ENCODE measurements at places on chromosomes 6 and 20. TPM values are rescaled to one million over a fixed set of nuclear protein-coding genes. Genes with fewer than 3 reads are reported as not detected.

DNA sequence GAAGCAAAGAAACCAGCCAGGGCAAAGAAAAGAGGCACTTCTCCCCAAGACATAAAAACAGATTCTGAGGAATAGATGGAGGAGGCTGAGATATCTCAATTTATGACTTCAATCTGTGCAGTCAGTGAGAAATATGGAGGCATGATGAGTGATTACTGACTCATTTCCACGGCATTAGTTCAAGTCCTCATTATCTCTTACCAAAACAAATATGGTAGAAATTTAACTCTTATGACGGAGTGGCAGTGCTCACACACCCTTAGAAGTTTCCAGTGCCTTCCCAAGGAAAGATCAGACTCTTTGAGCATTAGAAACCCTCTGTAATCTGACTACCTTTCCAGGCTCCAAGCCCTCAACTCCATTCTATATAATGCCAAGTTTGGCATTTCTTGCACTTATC, 364.1 kb downstream of the ARHGAP18 start:
- no peak for DNase-seq

- no peak for DNase-seq
These were observed 19.5 kb downstream of the KATNA1 start for GRCh38 chr6:149628875-149629510.

DNA sequence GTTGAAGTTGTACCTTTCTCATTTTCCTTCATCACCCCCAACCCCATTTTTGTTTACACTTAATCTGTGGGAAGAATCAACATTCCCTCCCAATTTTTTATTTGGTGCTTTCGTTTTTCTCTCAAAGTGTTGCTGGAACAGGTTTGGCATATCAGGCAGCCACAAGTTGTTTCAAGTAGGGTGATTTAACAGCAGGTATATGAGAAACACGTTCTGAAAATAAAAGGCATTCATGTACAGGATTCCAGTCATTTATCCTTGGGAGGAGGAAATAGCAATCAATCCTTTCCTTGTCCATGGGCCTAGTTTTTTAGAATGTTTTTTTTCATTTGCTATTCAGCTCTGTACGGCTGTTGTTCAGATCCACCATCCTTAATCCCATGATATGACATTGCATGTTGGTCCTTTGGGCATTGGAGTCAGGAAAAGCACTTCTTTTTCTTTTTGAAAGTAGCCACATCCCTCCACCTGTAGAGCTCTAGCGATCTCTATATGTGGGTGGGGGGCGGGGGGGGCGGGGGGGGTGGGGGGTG, 120.2 kb downstream of the JARID2 start:
- DNase-seq = no peak

DNA sequence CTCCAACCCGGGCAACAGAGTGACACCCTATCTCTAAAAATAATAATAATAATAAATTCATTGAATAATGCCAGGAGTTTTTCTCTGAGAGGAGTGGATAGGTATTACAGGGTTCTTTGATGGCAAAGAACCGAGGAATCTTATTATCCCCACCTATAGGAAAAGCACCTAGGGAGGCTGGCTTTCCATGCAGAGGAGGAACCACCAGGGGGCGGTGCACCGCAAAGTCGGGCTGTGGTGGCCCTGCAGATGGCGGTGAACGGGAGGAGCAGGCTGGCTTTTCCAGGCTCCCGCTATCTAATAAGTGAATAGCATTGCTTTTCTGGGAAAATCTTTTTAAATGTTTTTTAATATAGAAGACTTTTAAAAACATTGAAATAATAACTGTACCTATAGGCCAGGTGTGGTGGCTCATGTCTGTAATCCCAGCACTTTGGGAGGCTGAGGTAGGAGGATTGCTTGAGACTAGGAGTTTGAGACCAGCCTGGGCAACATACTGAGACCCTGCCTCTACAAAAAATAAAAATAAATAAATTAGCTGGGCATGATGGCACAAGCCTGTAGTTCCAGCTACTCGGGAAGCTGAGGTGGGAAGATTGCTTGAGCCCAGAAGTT, 864.2 kb downstream of the KIF16B start:
- DNase-seq = peak; percentile 26

GRCh38 chr20:22797103-22797502, 212.7 kb upstream of the FOXA2 start:
- DNase-seq = no peak

DNA sequence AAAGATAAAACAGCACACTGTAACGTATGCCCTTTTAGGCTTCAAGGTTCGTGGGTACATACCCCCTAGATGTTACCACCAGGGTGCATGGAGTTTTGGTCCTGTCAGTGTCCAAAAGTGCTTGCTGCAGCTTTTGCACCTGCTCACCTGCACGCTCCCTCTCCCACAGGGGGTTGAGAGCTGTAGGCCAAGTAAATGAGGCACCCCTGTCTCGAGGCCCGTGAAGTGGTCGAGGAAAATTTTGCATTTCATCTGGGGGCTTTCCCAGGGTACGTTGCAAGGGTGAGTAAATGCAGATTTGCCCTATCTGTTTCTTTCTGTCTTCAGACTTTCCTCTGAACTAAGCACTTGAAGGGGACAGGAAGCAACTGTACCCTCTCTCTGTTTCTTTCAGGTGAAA, 136.0 kb downstream of the THBS2 start:
- no peak for DNase-seq

- no peak for DNase-seq
These were observed 20.1 kb downstream of the CDKAL1 start for GRCh38 chr6:20554326-20554725.

DNA sequence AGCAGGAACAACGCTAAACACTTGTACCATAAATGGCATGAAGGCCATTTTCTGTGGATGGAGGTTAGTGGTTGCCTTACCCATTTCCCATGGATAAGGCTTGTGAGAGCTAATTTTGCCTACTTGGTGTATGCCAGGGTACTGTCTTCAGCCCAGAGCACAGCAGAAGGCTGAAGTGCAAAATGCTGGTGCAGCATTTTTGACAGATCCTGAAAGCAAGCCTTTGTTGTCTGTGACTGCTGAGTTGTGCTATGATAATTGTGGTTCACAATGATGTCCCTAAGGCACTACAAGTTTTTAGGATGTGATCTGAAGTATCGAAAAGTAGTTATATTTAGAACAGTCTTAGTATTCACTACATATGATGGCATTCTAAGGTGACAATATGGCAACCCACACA, 14.7 kb upstream of the HMGN3 start:
- DNase-seq = no peak

GRCh38 chr20:38063911-38064530, 30.5 kb downstream of the RPRD1B start:
- no peak for DNase-seq

- no peak for DNase-seq
These were observed 159.0 kb downstream of the PTPRK start for GRCh38 chr6:128361378-128361777.

DNA sequence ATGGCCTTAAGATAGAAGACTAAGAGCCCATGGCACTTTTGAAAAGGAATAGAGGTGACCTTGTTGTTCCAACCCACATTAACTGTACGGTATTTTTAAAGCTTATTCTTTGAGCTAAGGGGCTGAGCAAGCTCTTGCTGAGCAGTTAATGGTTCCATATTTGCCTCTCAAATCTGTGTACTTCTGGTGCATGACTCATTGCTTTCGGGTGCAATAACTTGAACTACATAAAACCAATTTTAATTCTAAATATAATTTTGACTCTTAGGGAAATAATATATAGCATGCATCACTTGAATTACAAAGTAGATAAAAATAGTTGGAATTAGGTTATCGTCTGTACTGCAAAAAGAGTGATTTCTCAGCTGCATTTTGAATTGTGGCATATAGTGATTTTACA, 348.1 kb upstream of the CITED2 start:
- no peak for DNase-seq

DNA sequence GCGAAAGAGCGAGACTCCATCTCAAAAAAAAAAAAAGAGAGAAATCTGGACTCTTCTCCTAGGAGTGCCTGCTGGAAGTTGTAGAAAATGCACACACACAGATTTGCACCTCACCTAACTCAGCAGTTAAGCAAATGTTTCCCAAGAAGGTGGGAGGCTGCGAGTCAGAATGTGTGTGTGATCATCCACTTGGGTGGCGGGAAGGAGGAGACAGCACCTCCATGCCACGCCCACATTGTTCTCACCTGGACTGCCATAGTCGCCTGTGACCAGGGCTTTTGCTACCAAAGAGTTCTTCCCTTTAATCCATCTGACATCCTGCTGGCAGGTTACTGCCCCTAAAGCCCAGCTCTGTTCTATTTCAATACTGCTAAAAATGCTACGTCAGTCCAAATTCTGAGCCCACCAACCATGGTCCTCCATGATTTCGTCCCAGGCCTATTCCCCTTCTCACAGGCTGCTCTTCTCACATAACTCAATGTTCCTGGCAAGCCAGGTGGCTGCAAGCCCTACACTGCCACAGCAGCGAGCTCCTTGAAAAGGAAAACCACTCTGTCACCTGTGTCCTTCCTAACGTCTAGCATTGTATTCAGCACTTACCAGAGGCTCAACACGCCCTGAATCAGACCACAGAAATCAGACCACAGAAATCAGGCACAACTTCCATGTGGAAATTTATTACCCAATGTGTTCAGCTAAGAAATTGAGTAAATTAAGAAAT, 77.5 kb downstream of the PSMG4 start:
- DNase-seq = no peak

- DNase-seq = no peak
These were observed 42.6 kb downstream of the PLCG1 start for GRCh38 chr20:41179961-41180360.

- DNase-seq = no peak
These were observed 5.2 kb downstream of the TNNC2 start for GRCh38 chr20:45821947-45822346.

- DNase-seq = no peak
These were observed 33.2 kb upstream of the SLC22A23 start for GRCh38 chr6:3489961-3490624.

DNA sequence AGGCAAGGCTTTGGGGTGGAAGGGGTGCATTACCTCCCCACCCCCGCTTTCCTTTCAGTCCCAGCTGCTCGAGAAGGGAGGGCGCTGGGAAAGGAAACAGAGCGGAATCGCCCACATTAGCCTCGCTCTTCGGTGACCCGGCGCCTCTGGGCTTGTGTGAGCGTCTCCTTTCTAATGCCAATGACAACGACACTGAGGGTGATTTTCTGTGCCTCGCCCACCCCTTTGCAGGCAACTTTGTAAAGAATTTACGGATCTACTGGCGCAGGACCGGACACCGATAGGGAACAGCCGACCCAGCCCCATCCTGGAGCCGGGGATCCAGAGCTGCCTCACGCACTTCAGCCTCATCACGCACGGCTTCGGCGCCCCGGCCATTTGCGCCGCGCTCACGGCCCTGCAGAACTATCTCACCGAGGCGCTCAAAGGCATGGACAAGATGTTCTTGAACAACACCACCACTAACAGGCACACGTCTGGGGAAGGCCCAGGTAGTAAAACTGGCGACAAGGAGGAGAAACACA, 24.3 kb downstream of the TFAP2B start:
- no peak for DNase-seq

- DNase-seq = no peak
These were observed 130.9 kb downstream of the TRMT11 start for GRCh38 chr6:126117251-126117650.

- DNase-seq = no peak
These were observed 29.3 kb downstream of the SCML4 start for GRCh38 chr6:107794771-107795170.

DNA sequence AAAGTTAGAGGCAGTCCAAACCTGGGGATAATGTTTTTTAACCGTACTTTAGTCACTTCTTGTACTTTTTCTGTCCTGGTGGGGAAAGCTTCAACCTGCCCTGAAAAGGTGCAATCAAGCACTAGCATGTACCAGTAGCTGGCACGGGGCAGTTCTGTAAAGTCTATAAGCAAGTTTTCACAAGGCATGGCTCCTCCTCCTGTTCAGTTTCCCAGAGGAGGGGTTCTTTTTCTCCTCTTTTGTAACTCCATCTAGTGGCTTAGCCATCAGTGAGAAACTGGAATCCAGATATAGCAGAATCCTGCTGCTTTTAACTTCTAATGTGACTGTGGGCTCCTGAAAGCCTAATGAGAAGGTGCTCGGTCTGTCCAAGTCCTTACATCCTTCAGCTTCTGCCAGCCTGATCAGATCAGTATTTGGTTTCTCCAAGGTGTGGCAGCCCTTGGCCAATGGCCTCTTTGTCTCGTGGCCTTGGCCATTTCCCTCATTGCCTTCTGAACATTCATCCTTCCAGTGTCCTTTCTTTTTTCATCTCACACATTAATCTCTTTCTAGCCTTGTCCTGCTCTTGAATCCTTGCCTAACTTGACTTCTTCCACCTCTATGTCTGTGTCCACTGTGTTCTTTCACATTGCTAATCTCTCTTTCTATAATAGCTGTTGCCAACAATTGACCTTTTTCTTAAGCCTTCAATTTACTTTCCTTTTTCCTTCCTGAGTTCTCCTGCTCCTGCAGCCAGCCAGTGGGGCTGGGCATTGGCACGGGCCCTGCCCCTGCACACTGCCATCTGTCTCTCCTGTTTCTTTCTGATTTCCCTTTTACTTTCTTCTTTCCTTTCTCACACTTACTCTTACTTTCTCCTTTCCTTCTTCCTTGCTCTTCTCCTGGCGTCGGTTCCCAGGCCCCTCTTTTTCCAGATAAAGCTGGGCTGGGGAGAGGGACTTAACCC, 222.0 kb upstream of the SYNCRIP start:
- no peak for DNase-seq

GRCh38 chr6:107784669-107785068, 39.4 kb downstream of the SCML4 start:
- no peak for DNase-seq

DNA sequence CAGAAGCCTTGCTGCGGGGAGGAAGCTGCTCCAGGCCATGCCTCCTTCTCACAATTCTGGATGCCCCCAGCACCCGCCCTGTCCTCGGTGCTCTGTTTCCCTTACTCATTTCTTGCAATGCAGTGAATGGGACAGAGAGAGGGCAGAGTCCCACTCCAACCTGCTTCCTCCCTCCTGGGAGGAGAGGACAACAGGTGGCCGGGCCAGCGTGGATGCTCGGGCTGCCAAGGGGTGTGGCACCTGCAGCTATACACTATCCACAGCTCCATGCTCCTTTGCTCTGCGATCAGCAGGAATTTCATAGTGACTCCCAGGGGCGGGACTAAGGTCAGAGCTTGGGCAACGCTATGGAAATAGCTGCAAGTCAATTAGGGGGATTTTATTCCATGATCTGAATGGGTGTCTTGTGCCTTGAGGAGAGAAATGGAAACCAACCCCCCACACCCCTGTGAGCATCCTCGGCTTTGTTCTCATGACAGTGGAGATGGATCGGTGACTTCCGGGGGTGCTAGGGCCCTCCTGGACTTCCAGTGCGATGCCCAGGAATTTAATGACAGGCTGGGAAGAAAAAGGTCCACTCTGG, 192.5 kb downstream of the MYLK4 start:
- no peak for DNase-seq

Gene ARID1B
- 101 TPM for total RNA-seq

Gene MYT1
- 0.17 TPM for total RNA-seq

Gene GSTA2
- 113 TPM for total RNA-seq

Gene TUBB1
- 0.09 TPM for total RNA-seq

Gene SLC13A3
- 1.5 TPM for total RNA-seq

Gene IFT52
- total RNA-seq = 23.5 TPM

Gene TFAP2D
- total RNA-seq = not detected

Gene SEL1L2
- 0.52 TPM for total RNA-seq

Gene ACTL10
- 4.8 TPM for total RNA-seq

Gene C6orf141
- 70.0 TPM for total RNA-seq

Gene TFAP2B
- total RNA-seq = not detected
